Dorsolateral prefrontal cortex (tissue), 122 donors: ENCODE measurements at places on chromosomes 3 and 15. TPM values are rescaled to one million over a fixed set of nuclear protein-coding genes. Genes with fewer than 3 reads are reported as not detected.

DNA sequence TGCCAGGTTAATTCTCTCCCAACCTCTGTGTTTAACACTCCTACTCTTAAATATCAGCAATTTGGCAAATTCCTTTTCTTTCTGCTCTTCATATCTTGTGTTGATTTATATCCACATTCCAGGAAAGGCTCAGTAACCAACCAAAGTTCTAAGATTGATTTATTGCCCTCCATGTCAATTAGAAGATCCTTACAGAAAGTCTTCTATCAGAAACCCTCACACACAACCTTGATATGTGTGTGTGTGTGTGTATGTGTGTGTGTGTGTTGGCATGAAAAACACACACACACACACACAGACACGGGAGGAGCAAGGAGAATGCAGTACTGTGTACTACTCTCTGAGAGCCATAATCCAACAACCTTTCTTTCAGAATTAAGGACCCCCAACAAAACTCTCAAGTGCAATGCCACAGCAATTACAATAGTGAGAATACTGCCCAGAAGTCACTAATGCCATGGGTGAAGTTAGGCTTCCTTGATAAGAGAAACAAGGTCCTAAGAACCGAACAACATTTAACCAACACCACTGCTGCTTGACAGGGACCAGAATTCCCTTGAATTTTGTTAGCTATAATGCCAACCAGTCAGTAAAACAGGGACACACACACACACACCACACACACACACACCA, 1.1 kb downstream of the LSAMP start:
- DNase-seq, result no peak

Gene CASR
- total RNA-seq, result not detected

Gene GOLGA6L9
- 8.5 TPM for total RNA-seq

DNA sequence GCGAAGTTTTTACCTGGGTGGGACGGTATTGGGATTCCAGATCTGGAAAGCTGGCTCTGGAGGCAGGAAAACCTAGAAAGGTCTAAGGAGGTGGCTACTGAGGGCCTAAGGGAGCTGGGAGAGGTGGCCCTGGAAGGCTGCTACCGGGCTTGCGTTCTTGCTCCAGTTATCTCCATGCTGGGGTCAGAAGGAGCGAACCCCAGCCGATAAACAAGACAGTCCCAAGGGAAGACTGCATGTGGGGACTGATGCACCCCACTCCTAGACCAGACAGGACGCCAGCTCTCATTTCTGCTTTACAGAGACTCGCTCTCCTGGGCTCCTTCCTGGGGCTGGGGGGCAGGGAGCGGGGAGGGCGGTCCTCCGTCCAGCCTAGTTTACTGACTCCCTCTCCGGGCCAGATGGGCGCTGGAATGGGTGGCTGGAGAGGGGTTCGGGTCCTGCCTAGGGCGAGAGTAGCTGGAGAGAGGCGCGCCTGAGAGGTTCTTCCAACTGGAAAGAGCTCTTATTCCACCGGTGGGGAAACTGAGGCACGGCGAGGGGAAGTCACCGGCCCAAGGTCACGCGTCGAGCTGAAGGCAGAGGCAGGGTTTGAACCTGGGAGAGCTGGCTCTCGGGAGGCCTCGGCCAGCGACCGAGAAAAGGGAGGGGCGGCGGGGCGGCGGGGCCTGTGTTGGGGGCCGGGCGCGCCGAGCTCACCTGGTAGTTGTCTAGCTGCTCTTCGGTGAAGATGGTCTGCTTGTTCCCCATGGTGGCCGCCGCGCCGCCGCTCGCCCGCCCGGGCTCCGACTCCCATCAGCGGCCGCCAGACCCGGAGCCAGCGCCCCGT, 565 bp downstream of the CIB2 start:
- DNase-seq, result no peak

DNA sequence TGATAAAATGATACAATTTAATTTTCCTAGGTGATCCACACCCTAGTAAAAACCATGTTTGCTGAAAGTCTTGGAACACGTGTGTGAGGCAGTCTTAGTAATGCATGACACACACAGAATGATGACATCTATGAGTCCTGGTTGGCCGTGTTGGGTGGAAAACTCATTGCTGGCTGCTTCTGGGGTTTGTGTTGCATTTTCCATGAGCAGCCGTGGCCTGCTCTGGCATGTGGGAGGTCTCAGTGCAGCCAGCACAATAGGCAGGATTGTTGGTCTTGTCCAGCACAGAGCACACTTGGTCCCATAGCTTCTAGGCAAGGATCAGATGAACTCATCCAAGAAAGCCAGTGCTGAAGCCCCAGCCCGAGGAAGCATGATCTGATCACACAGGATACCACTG, 172.8 kb upstream of the UBE3A start:
- no peak for DNase-seq

Gene INSYN1
- 78.1 TPM for total RNA-seq

GRCh38 chr15:75570126-75570845, 8.8 kb downstream of the PTPN9 start:
- DNase-seq, result no peak

DNA sequence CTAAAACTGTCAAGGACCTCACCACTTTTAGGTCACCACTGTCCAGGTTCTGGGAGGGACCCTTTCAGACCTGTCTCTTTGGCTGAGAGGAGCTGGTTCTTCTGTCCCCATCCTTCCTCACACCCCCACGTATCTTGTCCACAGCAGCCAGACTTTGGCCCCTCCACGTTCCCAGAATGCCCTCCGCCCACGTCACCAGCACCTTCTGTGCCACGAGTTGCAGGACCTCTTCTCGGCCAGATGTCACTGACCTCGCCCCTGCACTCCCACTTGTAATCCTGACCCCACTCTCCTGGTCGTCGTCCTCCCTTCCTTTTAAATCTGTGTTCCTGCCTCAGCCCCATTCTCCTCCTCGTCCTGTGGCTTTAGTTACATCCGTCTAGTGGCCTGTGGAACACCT, 22.6 kb upstream of the SEC13 start:
- DNase-seq, result no peak

Gene SLC2A2
- total RNA-seq, result not detected

GRCh38 chr3:66452303-66453011, 48.4 kb downstream of the LRIG1 start:
- no peak for DNase-seq

Gene IL20RB
- 0.71 TPM for total RNA-seq

Gene CGNL1
- 17.0 TPM for total RNA-seq

DNA sequence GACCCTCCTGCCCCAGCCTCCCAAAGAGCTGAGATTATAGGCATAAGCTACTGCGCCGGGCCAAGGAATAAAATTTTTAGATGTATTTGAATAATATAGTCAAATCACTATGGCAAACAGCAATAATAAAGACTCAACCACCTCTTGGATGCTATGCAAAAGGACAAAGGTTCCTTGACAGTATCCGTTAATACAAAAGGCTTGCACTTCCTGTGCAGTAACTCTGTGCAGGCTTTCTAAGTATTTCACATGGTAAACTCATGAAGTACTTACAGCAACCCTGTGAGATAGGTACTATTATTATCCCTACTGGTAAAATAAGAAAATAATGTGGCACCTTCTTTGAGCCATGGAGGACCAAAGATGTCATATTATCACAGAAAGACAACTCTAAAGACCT, 86.8 kb downstream of the SHQ1 start:
- DNase-seq, result no peak

GRCh38 chr15:80152896-80153876, at the start of gene FAH:
Gene FAH (plus strand): TSS chr15:80152999. CDS start chr15:80153055, 56 bp downstream.
- DNase-seq, result peak; percentile 21

DNA sequence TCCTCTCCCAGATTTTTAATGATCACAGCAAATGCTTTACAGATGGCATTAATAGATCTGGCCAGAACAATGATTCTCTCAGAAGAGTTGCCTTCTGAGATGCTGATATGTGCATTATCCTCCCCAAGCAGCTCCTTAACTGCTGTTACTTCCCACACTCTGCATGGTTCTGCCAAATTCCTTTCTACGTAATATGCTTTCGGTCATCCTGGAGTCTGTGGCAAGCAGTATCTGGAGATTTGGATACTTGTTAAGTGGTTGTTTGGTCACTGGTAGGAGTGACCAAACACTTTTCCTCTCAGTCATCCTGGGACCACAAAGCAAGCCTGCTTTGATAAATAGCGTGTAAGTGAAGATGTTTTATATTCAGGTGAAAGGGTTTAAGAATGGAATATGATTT, 71.1 kb upstream of the CCNL1 start:
- DNase-seq, result no peak

Gene GOLGA6A
- total RNA-seq, result 1.9 TPM

- no peak for DNase-seq
These were observed 31.6 kb downstream of the CDAN1 start for GRCh38 chr15:42705336-42705735.

DNA sequence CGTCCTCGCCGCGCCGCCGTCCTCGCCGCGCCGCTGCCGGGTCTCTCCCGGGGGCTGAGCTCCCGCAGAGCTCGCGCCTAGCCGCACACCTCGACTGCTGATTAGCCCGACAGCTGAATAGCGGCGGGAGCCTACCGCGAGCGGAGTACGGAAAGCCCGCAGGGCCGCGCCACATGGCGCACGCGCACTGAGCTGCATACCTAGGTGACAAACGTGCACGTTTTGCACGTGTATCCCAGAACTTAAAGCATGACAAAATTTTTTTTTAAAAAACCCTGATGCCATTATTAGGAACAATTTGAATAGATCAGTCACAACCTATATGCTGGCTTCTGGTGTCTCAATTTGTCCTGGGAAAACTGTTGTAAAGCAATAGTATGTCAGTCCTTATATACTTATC, at the start of gene GOLGA8A:
GOLGA8A (minus strand) TSS at position 122 of the 400 bp plus-strand sequence. CDS start 48,117 bp downstream, outside the sequence.
- DNase-seq, result peak; percentile 55

GRCh38 chr3:151426341-151426657, 34.6 kb downstream of the IGSF10 start:
- DNase-seq, result no peak

DNA sequence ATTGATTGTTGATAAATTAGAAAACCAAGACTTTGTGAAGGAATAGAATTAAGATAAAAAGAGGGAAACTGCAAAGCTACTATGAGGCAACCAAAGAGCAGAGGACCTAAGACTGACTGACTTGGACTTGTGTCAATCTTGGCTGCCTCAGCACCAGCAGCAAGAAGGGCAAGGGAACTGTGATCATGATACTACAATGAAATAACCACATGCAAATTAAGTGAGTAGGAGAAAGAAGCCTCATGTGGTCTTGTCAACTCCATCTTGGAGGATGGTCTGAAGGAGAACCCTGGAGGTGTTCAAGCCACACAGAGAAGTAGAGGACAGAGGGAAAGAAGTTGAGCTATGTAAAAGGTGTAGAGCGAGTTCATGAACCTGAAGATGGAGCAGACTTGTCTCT, 47.3 kb upstream of the THRB start:
- DNase-seq, result no peak

- DNase-seq, result peak; percentile 32
These were observed 693 bp downstream of the CD200 start for GRCh38 chr3:112333381-112334317.

DNA sequence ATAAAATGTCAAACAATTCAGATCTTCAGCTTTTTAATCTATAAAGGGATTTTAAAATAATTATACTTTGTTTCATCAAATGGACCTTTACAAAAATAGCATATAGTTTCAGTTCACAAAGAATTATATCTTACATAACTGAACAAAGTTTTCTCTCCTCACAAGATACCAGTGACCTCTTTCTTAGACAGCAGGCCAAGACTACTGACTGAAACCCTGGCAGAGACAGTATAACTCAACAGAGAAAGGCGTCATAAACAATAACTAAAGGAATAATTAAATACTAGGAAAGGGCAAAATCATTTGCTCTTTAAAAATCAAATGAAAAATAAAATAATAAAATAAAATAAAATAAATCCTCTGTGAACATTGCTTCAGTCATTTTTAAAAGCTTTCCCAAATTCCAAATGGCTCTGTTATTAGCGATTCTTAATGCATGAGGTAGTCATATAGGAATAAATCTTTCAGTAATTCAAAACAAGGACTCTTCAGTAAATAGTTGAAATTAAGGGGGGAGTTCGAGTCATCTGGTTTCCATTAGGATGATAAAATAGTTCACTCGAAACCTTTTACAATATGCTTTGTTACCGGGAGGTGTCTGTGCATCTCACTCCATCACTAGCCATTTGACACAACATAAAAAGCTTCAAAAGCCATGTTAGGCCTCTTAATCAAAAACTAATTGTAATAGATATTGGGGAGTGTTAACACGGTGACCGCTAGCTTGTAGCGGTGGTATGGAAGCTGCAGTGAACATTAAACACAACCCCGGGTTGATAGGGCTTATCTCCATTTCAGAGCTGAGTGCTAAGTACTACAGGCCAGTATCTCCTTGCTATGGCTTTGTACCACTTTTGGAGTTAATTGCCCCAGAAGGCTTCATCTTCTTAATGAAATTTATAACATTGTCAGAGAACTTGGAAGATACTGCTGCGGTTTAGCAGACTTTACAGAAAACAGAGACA, 142.9 kb upstream of the NR2F2 start:
- no peak for DNase-seq

Gene CNTN3
- 34.2 TPM for total RNA-seq

Gene RPL35A
- 292 TPM for total RNA-seq

DNA sequence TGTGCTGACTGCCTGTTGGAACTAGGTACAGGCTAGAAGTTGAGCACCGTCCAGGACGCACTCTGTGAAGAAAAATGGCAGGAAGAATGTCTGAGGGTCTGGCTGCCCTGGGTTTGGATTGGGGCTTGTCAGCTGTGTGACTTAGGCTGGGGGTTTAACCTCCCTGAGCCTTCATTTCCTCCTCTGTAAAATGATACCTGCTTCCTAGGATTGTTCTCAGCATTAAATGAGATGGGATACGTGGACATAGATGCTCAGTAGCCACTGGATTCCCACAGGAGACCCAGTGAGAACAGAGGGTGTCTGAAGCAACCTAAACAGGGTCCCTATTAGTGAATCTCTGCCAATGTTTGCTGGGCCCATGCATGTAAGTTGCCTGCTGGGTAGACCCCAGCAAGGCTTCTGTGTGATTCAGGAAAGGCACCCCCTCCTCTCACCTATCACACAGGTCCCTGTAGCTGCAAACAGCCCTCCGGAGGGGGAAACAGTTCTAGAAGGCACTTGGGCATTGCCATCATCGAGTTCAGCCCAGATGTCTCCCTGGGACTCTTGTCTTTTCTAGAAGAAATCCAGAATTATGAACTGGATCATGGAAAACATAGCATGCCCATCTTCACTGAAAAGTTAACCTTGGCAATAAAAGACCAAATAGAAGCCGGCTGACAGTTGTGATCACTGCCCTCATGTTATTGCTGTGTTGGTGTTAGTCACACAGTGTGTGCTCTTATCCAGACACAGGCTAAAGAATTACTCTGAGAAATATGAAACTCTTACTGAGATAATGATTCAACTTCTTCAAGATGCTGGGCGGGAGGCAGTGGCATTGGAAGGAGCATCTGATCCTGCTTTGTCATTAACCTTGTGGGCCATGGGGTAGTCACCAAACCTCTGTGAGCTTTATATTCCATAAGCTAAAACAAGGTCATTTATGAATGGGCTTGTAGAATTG, 64.5 kb downstream of the SMAD6 start:
- no peak for DNase-seq

Gene KCNMB3
- total RNA-seq, result 2.7 TPM

Gene ZNF385D
- total RNA-seq, result 27.8 TPM

GRCh38 chr3:147651107-147651778, 242.1 kb downstream of the ZIC1 start:
- DNase-seq, result no peak

- DNase-seq, result no peak
These were observed 225.5 kb downstream of the ARPP21 start for GRCh38 chr3:35864871-35865270.

GRCh38 chr15:36278219-36278618, 301.2 kb upstream of the CDIN1 start:
- no peak for DNase-seq
